Amygdala (tissue), 56 donors: ENCODE measurements at places on chromosomes 3 and 15.

- DNase-seq: no peak
Measured at GRCh38 chr3:150830094-150830681, 67.2 kb upstream of the SIAH2 start.

DNA sequence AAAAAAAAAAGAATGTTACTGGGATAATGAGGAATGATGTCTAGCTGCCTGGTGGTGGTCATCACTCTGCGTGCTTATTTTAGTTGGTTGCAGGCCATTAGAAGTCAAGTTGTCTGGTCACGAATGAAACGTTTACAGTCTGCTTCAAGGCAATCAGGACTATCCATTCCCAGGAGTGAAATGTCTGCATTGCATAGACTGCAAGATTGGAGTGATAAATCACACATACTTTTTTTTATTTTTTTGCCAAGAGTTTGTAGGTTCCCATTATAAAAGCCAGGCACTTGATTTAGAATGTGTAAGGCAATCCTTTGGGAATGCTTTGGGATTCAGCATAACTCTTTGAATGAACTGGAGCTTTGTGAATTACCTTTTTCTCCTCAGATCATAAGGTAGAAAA lies 132.3 kb downstream of the STAC start:
- no peak for DNase-seq

DNA sequence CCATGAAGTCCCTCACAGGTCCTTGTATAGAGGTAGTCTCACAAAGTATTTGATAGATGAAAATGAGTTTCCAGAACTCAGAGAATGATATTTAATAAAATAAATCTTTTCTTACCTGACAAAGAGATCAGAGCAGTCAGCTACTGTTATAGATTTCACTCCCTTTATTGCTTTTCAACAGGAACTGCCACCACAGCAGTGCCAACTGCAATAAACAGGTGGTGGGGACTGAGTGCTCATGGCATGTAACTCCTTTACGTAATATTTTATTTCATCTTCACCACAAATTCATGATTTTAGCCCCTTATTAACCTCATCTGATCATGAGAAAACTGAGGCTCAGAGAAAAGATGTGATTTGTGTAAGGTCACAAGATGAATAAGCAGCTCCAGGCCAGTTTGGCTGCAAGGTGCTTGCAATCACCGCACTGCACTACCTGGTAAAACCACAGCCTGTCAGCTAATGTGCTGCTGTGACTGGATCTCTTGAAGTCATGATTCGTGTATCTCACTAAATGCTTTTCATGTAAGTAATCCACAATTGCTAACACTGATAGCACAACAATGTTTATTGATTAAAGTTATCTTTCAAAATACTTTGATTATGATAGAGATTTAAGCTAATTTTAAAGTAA lies 78.8 kb downstream of the WNT5A start:
- DNase-seq: no peak

DNA sequence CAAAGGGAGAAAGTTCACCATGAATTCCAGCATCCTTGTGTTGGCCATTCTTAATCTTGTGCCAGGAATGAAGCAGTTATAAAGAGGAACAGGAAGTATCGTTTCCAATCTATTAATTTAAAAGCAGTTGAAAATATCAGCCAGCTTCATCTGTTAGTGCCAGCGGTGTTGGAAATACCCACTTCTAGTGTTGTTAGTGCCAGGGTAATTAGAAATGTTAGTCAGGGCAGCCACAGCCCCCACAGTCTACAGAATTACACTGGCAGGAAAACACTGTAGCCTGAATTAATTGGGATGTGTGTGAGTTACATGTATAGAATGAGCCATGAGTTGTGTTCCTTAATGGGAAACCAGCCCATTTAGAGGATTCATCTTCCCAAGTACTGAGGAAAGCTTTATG lies 127.8 kb downstream of the GHSR start:
- no peak for DNase-seq

GRCh38 chr3:116029266-116029665 lies 406.0 kb downstream of the GAP43 start:
- DNase-seq: no peak

- no peak for DNase-seq
Measured at GRCh38 chr3:71934520-71935270, 149.7 kb upstream of the PROK2 start.

GRCh38 chr3:131795390-131796090 lies 239.3 kb downstream of the CPNE4 start:
- no peak for DNase-seq

GRCh38 chr3:195760345-195761122 lies 39.8 kb downstream of the MUC20 start:
- peak; percentile 30 for DNase-seq

- no peak for DNase-seq
Measured at GRCh38 chr3:50995085-50995824, 320.5 kb downstream of the DOCK3 start.

GRCh38 chr15:84830036-84830435 lies 12.9 kb downstream of the ALPK3 start:
- no peak for DNase-seq

DNA sequence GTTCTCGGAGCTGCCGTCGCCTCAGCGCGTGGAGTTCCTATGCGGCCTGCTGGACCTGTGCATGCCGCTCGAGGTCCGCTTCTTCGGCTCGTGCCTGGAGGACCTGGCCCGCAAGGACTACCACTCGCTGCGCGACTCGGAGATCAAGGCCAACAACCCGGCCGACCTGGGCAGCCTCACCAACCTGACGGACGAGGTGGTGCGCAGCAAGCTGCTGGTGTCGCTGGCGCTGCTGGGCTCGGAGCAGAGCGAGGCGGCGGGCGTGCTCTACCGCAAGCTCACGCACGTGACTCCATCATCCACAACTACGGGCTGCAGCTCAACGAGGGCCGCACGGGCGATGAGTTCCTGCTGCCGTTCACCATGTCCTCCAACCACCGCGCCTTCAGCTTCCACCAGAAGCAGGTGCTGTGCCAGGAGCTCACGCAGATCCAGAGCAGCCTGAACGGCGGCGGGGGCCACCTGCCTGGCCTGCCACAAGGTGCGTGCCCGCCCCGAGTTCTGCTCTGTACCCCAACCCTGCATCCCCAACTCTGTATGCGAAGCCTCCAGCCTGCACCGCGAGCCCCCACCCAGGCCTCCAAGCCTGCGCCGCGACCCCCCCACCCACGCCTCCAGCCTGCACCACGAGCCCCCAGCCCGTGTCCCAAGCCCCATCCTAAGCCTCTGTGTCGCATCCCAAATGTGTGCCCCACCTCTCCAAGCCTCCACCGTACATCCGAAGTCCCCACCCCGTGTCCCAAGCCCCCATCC lies 178.2 kb downstream of the OR4M2 start:
- no peak for DNase-seq

DNA sequence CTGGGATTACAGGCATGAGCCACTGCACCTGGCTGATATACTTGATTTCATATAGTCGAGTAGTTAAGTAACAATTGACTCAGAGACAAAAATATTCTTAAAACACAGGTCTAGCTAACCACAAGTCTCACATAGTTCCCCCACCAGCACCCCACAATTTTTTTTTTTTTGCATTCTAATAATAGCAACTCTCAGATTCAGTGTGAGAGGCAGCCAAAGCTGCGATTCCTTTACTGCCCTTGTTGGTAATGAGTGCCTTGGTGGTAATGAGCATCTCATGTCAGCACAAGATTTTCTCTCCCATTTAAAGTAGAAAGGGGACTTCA lies 72.5 kb downstream of the WWTR1 start:
- DNase-seq: no peak

DNA sequence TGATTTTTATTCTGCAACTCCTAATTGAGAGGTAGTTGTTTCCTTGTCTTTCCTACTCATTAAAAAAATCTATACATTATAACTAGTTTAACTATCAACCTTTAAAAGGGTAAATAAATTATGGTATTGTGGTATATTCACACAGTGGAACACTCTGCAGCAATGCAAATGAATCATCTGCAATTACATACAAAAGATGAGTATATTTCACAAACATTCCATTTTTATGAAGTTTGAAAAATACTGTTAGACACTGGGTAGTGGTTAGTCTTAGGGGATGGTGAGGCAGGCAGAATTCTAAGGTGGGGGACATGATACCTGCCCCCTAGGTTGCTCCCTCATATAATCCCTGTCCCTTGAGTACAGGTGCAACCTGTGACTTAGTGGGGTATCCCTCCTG lies 44.0 kb upstream of the MAGI1 start:
- DNase-seq: no peak

DNA sequence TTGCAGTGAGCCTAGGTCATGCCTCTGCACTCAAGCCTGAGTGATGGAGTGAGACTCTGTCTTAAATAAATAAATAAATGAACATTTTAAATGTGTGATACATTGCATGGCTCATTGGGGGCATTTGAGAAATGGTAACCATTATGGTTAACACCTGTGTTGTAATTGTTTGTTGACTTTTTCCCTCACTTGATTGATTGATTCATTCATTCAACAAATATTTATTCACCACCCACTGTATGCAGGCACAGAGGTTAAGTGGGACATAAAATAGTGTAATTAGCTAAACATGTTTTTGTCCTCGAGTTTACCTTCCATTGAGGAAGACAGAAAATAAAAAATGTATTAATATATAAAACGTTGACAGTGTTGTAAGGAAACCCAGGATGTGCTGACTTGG lies 127.1 kb upstream of the ANKRD28 start:
- no peak for DNase-seq

- no peak for DNase-seq
Measured at GRCh38 chr3:135918600-135918999, 46.9 kb upstream of the PPP2R3A start.

GRCh38 chr3:135528413-135529015 lies 437.0 kb upstream of the PPP2R3A start:
- no peak for DNase-seq

DNA sequence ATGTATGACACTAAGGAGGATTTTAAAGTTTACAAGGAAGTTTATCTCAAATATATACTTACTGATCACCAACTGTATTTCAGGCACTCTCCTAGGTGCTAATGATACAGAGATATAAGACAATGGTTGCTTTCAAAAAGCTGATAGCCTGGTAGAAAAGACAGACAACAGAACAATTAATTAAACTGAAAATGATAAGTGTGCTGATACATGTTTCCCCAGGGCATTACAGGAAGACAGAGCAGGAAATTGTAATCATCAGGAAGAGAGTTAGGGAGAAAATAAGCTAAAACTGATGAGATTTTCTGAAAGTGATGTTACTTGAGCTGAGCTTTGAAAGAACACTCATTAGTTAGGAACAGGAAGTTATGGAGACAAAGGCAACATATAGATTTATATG lies 229.7 kb downstream of the RSRC1 start:
- no peak for DNase-seq

DNA sequence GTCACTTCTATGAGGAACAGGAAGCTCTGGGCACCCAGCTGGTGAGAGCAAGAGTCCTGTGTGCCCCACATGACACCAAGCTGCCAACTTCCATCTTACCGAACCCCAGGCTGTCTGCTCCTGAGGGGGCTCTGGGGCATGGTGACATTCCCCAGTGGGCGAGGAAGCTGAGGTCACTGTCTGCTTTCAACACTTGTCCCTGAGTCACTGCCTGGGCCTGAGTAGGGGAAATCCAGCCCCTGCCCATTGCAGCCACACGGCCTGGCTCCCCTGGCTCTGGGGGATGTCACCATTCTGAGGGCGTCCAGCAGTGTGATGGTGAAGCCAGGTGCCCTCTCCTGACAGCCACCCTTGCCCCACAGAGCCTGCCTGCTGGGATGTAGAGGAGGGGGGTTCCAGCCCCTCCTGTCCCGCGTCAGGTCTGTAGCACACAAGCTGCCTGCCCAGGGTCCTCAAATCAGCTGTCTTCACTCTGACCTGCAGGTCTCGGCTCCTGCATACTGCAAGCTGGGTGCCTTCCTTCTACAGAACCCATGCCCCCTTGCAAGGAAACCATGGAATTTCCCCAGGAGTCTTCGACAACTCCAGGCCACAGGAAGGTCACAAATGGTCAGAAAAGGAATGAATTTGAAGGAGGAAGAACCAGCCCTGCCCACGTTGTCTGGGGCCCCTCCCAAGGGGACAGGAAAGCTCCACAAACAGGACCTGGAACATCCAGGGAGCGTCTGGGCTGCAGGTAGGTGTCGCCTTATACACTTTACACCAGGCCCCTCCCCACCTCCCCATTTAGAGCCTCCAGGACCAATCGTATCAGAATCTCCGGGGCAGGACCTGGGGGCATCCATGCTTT lies 69.9 kb upstream of the GATM start:
- DNase-seq: no peak

DNA sequence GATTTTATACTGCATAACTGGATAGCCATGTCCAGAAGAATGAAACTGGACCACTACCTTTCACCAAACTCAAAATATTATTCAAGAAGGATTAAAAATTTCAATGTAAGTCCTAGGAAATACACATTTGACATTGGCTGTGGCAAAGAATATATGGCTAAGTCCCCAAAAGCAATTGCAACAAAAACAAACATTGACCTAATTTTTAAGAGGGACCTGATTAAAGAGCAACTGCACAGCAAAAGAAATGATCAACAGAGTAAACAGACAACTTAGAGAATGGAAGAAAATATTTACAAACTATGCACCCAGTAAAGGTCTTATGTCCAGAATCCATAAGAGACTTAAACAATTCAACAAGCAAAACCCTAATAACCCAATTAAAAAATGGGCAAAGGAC lies 1313.0 kb upstream of the GBE1 start:
- no peak for DNase-seq

- DNase-seq: no peak
Measured at GRCh38 chr15:35671197-35671596, 125.2 kb upstream of the DPH6 start.

DNA sequence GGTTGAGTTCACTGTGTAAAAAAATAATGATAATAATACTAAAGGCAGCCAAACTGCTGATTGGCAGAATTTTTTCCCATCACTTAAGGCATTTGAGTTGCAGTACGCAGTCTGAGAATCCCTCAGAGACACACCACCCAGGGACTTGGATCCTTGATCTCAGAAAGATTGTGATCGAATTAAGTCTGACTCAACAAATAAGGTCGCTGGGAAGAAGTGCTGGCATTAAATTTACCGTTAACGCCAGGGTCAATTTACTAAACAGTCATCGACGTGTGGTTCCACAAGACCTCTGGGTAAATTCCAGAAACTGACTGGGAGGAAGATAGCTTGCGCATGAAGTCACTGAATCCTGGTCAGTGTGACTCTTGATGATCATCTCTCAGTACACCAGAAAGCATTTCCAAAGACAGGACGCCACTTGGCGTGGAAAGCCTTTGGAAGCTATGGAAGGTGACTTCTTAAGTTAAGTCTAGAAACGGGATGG lies 48.3 kb upstream of the CGNL1 start:
- DNase-seq: no peak
